ENCODE measurements at places on chromosomes 4 and X.
A peak's percentile ranks its signal among the peaks of the same experiment; 100 is the strongest.

- DNase-seq, result peak; percentile 6
Observed at GRCh38 chr4:70927502-70928137, 25.5 kb downstream of the MOB1B start.

GRCh38 chr4:8427761-8428287 is 12.7 kb downstream of the ACOX3 start:
- peak; percentile 56 for DNase-seq

- DNase-seq, result peak; percentile 47
Observed at GRCh38 chr4:37890801-37891259, at the start of gene TBC1D1. TBC1D1 (plus strand) TSS chr4:37891084; CDS start chr4:37902096, 11,012 bp downstream.

DNA sequence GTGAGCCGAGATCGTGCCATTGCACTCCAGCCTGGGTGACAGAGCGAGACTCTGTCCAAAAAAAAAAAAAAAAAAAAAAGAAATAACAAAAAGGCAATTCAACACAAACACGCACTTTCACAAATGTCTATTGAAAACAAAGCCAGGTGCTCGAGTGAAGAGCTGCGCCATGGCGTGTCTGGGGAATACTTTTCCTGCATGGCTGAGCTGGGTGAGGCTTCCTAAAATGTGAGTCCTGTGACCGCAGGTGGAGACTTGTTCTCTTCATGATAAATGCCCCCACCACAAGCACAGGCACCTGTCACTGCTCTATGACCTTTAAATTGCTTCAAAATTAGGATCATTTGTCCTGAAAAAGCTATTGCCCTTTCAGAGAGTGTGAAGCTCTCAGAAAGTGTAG is 4.0 kb upstream of the ABLIM2 start:
- DNase-seq, result peak; percentile 27

DNA sequence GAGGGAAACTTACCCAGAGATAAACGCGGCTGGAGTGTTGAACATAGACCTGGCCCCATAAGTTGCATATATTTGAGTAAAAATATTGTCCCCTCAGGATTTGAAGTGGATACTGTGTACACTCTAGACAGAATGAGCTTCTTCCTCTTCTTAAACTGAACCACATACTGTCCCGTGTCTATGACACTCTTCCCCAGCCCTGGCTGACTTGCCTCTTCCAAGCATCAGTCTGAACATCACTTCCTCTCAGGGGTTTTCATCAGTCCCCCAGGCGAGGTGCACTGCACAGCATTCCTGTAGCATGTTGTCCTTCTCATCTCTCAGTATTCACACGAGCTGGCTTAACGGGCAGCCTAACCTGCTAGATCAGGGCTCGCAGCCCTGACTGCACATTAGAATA is 80.5 kb upstream of the TMEM150C start:
- DNase-seq, result no peak

- DNase-seq, result no peak
Observed at GRCh38 chr4:182768838-182769237, 148.3 kb downstream of the DCTD start.

- no peak for DNase-seq
Observed at GRCh38 chrX:48683411-48683982, at the start of gene WAS. WAS (plus strand) TSS chrX:48683799; CDS start chrX:48683854, 55 bp downstream.

GRCh38 chr4:31929676-31930345 is 1209.6 kb downstream of the PCDH7 start:
- no peak for DNase-seq

DNA sequence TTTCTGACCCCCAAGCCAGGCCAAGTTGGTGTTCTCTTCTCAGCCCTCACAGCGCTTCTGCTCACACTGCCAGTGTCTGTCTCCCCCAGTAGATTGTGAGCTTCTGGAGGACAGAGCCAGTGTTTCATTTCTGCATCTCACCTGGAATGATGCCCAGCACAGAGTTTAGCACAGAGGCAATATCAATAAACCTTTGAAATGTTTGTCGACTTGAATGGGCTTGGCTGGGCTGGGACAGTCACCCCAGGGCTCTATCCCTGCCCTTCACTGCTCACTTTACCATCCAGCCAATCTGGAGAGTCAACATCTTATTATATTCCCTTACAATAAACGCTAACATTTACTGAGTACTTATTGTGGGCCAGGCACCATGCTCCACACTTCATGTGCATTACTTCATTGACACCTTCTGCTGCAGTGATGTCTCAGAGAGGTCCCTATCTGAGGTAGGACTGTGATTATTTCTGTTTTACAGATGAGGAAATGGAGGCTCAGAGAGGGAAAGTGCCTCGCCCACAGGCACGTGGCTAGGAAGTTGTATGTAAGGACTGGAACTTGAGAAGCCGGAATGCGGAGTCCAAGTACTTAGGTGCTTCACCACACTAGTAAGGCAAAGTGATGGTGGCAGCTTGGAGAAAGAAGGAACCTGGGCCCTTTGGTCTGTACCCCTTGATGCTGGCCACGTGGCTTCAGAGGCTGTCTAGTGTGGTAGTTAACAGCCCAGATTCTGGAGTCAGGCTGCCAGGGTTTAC is 19.5 kb downstream of the EFNB1 start:
- DNase-seq, result no peak

DNA sequence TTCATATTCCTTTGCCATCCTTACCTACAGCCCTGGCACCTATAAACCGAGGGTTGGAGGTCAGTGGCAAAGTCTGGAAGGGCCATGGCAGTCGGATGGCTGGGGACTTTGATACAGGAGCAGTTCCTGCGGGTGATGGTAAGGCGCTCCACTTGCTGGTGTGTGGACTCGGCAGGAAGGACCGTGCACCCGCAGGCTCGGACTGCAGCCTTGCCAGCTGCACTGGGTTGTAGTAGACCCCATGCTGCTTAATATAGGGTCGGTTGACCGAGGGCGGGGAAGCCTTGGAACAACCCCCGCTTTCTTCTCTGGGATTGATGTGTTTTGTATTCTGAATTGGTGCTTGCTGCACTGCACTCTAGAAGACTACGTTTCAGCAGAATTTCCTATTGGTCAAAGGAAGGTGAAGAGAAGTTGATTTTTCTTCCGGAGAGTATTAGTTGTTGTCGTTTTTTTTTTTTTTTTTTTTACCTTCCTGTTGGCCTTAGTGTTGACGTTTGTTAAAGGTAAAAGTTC is 638 bp downstream of the BLTP1 start:
- no peak for DNase-seq

DNA sequence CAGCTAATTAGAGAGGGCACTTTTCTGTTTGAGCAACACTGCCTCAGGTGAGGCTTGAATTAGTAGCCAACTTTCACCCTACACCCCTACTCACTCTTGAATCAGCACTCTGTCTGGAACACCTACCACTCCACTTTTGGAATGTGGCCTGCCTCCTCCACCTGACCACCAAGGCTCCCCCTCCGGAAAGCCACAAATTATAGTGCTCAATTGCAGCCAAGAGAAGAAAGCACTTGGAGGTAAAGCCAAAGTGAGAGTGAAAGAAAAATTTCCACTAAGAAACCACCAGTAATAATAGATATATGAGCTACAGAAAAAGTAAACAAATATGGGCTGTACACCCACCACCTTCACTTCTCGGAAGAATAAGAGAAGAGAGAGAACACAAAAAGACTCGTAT is 41.1 kb downstream of the PPP3CA start:
- no peak for DNase-seq

- DNase-seq, result no peak
Observed at GRCh38 chrX:119738742-119739141, 19.6 kb upstream of the SOWAHD start.

GRCh38 chrX:74925225-74926088 is at the start of gene NEXMIF:
NEXMIF (minus strand) TSS chrX:74925452.
- no peak for DNase-seq

- no peak for DNase-seq
Observed at GRCh38 chrX:65985922-65986588, 53.8 kb downstream of the VSIG4 start.

GRCh38 chrX:12804655-12805054 is 13.4 kb downstream of the PRPS2 start:
- no peak for DNase-seq

DNA sequence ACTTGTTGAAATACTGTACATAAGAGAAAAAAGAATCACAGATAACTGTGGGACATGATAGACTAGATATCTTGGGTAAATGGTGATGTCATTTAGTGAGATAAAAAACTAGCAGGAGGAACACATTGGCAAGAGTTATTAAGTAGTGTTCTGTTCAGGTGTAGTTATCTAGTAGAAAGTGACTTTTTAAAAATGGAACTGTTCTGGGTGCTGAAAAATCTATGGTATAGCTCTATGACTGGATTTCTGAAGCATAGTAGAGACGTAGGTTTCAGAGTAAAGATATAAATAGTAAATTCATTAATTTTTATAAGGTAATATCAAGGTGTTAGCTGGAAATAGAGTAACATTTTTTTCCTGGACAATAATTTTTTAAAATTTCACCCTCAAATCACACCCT is 225.1 kb upstream of the UGT8 start:
- no peak for DNase-seq

DNA sequence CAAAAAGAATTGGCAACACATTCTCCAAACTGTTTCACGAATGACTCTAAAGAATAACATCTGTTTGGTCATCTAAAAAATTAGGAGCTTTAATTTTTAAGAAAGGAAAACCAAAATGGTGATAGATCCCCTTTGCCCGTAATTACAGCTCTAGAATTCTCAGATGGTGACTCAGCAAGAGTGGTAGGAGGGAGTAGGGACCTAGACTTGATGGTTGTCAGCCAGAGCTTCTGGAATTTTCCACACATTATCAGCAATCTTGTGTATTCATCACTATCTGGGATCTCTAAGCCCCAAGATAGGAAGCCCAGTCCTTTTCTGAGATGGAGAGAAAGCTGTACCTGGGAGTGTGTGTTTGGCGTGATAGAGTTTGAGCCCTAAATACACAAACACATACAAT is 103.9 kb upstream of the RAB40AL start:
- DNase-seq, result no peak

DNA sequence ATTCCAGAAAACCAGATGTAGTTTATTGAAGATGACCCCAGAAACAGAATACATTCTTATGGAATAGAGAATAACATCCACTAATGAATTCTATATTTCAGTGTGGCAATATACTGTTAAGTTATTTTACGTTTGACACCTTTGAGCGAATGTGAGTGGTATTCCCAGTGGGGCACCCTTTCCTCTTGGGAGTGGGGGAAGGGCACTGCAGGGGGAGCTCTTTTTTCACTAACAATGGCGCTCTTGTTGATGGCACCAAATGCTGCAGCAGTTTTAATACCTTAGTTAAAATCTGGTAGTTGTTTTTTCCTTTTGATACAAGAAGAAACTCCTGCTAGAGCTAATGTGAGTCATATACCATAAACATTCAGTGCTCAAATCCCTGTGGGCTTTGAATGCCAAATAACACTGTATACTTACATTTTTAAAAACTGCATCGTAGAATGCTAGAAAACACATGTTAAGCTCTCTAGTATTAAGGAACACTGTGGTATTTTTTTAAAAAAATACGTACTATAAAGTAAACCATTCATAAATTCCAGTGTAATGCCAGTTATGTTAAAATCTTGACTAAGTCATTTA is 178.5 kb downstream of the DCHS2 start:
- no peak for DNase-seq

- no peak for DNase-seq
Observed at GRCh38 chr4:61223385-61223784, 23.3 kb downstream of the ADGRL3 start.

DNA sequence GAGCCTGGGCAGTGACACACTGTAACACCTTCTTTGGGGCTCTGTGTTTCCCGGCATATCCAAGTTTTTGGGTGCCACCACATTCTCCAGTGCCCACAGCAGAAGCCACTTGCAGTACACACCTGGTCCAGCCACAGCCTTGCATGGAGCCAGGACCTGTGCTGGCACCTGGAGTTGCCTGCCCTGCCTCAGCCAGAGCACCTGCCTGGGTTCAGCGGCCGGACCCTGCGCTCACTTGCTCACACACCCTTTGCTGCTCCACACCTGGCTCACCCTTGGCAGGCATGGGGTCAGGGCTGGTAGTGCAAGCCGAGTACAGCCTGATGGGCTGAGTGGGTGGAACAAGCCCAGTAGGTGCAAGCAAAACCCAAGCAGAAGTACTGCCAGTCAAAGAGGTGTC is 1511.1 kb downstream of the TECRL start:
- no peak for DNase-seq

DNA sequence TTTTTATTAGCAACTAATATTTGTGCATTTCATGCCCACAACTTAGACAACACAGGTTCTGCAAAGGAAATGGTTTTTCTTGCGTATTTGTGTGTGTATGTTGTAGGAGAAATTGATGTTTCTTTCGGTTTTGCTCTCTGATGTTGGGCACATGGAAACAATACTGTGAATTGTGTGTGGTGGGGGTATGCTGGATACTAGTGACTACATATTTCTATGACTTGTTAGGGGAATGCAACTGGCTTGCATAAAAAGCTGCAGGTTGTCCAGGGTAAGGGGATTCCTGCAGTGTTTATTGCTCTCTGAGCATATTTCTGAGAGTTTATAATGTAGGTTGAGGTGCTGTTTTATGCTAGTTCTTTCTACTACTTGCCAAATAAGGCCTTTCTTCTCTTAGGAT is 11.6 kb downstream of the DLG3 start:
- DNase-seq, result no peak

GRCh38 chr4:14719053-14719452 is 283.2 kb upstream of the CPEB2 start:
- no peak for DNase-seq

DNA sequence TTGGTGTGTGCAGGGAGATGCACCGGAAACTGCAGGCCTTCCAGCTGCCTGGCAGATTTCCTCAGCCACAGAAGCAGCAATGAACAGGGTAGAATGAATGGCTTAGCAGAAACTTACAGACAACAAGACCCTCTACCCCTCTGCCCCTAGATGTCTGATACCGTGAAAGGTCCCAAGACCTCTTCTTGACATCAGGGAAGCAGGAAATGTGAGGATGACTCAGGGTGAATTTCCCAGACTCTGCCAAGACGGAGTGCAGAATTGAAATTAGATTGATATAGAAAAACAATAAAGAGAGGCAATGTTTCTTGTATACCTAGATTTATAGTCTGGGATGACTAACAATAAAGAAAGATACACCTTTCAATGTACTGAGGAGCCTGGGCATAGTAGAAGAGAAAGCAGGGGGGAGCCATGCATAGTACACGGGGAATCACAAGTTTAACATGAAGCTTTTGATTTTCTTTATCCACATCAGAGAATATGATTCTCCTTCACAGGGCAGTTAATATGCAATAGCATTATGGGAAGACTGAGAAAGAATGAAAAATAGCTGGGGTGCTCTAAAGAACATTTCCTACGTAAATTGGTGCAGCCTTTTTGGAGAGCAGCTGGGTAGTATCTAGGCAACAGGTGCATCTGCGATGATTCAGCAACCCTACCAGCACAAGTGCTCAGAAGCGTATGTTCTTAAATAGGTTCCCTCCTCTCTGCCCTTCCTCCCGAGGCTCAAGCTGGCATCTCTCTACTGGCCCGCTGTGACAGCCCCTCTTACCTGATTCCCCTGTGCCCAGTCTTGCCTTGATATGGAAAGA is 18.3 kb upstream of the CXCR3 start:
- no peak for DNase-seq

GRCh38 chrX:151517421-151517820 is 46.1 kb upstream of the PASD1 start:
- no peak for DNase-seq

GRCh38 chrX:14506866-14507265 is 22.5 kb upstream of the GLRA2 start:
- DNase-seq, result no peak

All from NCI-H187 (cell line).